Stimulated activated CD4-positive, alpha-beta T cell treated with anti-CD3 and anti-CD28 coated beads, Interleukin-2, amount 100 ng/mL, for 4 hours (primary cell): ENCODE measurements at places on chromosomes 3 and 15.
A peak's percentile ranks its signal among the peaks of the same experiment; 100 is the strongest.

DNA sequence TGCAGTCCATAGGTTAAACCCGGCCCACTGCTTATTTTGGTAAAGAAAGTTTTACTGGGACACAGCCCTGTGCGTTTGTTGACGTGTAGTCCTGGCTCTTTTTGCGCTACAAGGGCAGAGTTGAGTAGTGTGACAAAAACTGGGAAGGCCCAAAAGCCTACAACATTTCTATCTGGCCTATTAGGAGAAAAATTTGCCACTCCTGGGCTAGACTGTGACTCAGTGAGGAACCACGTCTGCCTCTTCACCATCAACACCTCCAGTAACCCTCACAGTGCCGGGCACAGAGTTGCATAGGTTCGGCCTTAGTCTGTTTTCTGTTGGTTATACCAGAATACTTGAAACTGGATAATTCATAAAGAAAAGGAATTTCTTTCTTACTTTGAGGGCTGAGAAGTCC is 110.3 kb downstream of the TOP2B start:
- no peak for DNase-seq

- no peak for DNase-seq
These were observed 25.4 kb downstream of the LINGO1 start for GRCh38 chr15:77607111-77607893.

DNA sequence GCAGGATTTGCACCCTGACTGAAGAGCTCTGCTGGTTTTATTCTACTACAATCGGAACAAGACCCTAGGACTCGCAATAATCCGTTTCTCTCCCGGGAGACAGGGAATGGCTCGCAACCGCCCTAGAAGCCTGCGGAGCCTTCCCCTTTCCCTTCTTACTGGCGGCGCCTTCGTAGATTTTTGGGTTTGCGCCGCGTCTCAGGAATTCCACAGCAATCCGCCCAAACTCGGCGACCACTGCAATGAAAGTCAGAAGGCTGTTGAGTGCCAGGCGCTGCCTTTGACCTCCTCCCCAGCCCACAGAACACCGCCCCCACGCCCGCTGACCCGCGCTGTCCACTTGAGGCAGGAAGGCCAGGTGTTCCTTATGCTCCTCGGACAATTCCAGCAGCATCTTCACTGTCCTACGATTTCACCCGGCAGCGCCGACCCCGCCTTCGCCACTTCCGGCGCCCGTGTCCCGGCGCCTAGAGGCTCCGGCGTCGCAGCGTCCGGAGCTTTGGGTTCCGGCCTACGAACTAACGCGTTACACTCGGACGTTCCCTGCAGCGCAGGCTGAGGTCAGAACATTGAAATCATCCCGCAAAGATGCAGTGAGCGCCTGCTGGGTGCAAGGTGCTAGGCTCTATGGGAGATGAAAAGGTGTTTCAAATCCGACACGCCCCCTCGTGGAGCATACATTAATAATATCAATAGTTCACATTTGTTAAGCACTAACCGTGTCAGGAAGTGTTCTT is at the start of gene COMMD2:
TSS of gene COMMD2 (minus strand) at position 439 of the 737 bp plus-strand sequence. CDS start at position 394, 45 bp downstream.
- DNase-seq: peak; percentile 48

- DNase-seq: peak; percentile 61
These were observed 18.8 kb downstream of the NBEAL2 start for GRCh38 chr3:46998121-46998851.

DNA sequence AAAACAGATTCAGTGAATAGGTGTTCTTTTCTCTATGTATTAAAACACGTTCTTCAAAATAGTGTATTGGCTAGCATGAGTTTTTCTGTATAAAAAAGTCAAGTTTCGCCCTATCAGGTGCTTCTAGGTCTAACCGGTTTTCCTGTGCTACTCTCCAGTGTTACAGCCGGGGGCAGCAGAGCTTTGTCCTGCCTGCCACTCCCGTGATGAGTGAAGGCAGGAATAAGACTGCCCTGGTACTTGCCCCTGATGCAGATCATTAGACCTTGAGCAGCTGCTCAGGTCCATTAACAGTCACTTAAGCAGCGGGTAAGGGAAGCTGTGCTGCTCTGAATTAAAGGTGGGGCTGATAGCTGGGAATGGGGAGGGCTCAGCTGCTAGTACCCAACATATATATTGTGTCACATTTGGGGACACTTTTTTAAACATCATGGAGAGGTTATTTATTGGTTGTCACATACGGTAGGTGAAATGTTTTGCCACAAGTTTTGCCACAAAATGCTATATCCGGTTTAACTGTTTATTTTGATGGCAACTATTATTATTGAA is 1.3 kb upstream of the UNC13C start:
- no peak for DNase-seq

- DNase-seq: no peak
These were observed 337.7 kb downstream of the NEK10 start for GRCh38 chr3:27031476-27031875.

DNA sequence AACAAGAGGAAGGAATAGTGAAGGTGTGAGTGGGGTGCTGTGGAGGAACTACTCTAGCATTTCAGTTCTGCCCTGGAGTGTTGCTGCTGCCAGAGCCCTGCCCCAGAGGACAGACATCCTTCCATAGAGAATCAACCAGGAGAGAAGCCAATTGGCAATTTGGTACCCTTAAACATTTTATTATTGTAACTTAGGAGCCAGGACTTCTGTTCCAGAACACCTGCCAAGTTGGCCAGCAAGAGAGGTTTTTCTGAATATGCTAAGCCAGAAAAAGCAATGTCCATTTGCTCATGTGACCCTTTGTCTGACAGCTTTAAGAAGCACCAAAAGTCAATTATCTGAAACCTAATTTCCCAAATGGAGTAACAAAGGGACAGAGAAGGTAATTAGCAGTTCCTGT is 264.9 kb downstream of the MEX3B start:
- DNase-seq: no peak

GRCh38 chr15:40499931-40500330 is 29.1 kb downstream of the CHST14 start:
- no peak for DNase-seq

- peak; percentile 22 for DNase-seq
These were observed 16.8 kb upstream of the MCCC1 start for GRCh38 chr3:183116025-183116614.

DNA sequence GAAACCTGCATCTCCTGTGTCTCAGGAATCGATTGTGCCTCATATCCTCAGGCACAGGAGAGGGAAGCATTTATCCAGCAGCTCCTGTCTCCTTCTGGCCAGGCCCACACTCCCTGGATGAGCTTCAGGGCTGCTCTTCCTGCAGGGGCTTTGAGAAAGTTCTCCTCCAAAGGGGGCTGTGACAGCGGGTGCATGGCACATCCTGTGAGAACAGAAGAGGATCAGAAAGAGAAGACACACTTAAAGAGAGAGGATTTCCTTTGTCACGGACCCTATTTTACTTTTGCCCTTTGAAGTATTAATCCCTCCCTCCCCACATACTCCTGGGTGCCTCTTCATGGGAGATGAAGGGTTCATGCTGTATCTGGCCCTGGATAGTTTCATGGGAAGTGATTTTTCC is 46.0 kb downstream of the MFSD1 start:
- no peak for DNase-seq

- no peak for DNase-seq
These were observed 50.2 kb downstream of the CHP1 start for GRCh38 chr15:41281236-41281635.

DNA sequence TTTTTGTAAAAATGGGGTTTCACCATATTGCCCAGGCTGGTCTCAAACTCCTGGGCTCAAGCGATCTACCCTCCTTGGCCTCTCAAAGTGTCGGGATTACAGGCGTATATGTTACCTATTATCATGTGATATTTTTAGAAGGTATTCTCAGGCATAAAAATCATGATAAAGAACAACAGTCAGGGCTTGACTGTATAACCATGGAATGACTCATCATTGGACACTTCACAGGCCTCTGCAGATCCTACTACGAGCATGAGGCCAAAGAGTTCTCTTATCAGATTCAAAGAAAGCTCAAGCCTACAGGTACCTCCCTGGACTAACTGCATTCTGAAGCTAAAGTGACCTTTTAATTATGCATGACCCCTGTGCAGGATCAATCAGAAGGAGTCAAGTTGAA is 91.7 kb upstream of the PRICKLE2 start:
- DNase-seq: no peak
